ENCODE measurements at places on chromosomes 5 and 9.

- no peak for DNase-seq
Measured at GRCh38 chr9:124284940-124285441, 27.2 kb downstream of the NEK6 start.

DNA sequence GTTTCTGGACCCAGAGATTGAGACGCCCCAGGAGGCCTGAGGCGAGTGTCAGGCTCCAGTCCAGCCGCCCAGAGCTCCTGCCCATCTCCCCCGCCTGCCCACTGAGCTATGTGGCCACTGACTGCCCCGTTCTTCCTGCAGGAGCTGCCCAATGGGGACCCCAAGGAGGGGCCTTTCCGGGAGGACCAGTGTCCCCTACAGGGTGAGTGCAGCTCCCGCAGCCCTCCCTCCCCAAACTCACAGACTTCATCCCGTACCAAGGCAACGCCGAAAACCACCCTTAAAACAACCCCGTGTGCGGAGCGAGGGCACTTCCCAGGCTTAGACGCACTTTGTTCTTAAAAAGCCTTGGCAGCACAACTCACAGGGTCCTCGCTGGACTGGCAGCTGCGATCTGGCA, 23.4 kb downstream of the NKD2 start:
- no peak for DNase-seq

DNA sequence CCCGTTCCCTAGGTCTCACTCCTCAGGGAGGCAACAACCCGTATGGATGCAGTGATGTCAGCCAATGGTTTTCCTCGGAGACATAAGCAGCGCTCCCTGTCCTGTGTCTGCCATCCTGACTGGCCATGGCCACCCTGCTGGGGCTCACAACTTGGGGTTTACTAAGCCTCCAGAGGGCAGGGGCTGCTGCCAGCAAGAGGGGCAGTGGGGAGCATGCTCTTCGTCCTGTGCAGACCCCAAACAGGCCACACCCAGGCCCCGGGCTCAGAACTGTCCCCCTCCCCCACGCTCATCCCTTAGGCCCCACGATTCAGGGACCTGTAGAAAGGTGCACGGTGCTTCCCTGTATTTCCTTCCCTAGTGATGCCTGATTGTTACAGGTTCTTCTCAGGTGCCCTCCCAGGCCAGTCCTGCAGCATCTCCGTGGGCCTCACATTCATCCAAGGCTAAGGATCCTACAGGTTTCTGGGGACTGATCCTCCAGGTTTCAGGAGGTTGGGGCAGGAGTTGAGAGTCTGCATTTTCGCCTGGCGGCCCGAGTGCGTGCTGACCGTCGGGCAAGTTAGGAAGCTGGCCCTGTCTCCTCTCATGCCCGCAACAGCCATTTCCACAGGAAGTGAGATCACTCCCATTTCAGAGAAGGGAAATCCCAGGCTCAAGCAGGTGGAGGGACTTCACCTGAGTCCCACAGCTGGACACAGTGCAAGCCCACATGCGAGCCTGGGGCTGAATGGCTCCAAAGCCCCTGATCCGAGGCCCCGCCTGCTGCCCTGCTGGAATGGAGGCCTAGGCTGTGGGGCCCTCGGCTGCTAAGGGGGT, 217.6 kb downstream of the ROR2 start:
- DNase-seq = no peak

GRCh38 chr9:107994648-107995047, 505.1 kb upstream of the KLF4 start:
- no peak for DNase-seq

DNA sequence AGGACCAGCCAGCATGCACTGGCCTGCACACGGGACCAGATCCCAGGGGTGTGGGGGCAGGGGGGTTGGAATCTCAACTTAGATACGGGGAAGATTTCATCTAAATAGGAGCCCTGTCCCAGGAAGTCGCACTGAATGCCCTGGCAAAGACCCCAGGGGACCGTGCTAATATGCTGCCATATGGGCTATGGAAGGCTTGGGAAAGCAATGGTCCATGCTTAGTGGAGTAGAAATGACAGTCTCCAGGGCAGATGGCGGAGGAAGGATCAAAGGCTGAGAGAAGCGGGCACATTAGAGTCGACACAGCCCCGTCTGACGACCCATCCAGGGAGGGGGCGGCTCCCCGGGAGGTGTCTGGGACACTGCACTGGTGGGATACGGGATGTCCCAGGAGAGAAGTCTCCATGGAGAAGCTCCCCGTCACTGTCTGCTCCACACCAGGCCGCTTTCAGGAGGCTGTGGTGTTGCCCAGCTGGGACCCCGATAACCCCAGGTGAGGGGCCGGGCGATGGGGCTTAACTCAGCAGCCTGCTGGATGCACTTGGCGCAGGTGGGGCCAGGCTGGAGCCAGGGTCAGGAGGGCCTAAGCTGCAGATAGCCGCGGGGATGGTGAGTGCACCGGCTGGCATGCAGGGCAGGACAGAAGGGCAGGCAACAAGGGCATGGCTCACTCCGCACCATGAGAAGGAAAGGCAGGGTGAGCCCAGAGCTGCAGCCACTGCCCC, 377.7 kb upstream of the IRX1 start:
- no peak for DNase-seq

- DNase-seq = no peak
Measured at GRCh38 chr9:31259824-31260223, 1124.6 kb upstream of the ACO1 start.

DNA sequence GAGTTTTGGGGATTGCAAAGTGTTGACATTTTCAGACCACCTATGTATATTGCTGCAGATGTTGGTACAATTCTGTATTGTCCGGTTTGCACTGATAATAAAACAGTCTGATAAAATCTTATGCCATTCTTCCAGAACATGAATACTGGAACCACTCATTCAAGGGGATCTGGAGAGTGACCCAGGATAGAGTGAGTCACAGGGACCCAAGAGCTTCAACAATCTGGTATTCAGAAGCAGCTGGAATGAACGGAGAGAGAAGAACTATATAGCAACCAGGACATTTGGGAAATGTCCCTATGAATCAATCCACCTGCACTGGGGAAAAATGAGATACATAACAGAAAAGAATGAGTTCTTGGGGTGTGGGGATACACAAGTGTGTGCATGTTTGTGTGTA, 73.3 kb downstream of the SH3TC2 start:
- DNase-seq = no peak

DNA sequence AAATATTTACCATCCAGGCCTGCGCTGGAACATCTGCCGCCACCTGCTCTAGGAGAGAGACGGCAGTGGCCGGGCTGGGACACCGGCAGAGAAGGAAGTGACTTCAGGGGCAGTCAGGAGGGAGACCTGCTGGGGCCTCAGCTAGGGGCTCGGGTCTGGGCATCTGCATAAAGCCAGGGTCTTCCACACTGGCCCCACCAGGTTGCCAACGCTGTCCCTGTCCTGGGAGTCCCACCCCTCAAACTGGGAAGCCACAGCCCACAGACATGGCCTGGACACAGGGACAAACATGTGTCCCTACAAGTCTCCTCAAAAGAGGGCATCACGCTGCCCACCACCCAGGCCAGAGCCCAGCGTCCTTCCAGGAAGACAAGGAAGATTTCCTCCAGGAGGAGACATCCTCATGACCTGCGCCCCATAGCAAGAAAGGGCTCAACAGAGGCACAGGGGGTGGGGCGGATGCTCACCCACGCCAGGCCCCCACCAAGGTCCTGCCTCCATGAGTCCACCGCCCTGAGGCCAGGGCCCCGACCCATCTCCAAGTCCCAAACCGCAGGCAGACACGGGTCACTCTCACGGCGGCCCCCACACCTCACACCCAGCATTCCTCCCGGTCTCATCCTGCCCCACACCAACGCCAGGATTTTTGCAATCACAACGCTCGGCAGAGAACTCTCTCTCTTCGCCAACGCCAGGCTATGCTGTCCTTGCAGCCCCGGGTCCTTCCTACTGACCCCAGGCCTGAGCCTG, 9.0 kb downstream of the VAV2 start:
- no peak for DNase-seq

DNA sequence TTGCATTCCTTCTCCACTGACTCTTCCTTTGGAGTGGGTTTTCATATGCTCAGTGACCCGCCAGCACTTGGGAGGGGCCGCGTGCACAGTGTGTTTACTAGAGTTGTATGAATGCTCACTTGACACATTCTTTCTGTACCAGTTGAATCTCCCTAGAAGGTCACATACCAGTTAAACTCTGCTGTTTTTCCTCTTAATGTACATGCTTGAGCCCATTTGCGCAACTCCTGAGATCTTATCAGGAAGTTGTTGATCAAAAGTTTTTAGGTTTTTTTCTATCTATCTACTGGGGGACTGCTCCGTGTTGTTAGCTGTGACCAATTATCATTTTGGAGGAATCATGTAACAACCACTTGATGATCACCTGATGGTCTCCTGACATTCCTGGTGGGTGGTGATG, 392.7 kb downstream of the CDH9 start:
- DNase-seq = no peak
